ENCODE measurements at places on chromosomes 13 and 19.

GRCh38 chr13:109673477-109673876, 112.9 kb downstream of the IRS2 start:
- peak; percentile 9 for DNase-seq

- DNase-seq: no peak
Measured at GRCh38 chr13:39311619-39312018, 273.4 kb downstream of the NHLRC3 start.

DNA sequence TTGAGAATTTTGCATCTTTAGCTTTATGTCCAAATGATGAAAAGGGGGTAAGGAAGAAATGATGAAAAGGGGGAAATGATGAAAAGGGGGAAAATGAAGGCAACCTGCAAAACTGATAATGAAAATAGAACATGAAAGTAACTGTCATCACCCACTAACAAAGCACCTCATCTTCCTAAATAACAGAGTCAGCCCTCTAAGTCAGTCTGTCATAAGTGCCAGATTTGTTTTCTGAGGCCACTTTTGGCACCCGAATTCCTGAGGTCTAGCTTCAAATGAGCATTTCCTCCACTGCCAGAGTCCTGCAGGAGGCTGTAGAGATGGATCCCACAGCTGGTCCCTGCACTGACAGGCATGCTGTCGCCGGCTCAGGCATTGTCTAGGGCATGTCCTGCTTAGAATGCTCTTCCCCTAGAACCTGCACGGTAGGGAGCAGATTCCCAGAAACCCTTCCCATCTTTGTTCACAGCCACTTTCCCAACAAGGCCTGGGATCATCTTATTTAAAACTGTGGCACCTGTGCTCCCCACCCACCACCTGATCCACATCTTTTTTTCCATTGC, 25.3 kb downstream of the RAP2A start:
- no peak for DNase-seq

DNA sequence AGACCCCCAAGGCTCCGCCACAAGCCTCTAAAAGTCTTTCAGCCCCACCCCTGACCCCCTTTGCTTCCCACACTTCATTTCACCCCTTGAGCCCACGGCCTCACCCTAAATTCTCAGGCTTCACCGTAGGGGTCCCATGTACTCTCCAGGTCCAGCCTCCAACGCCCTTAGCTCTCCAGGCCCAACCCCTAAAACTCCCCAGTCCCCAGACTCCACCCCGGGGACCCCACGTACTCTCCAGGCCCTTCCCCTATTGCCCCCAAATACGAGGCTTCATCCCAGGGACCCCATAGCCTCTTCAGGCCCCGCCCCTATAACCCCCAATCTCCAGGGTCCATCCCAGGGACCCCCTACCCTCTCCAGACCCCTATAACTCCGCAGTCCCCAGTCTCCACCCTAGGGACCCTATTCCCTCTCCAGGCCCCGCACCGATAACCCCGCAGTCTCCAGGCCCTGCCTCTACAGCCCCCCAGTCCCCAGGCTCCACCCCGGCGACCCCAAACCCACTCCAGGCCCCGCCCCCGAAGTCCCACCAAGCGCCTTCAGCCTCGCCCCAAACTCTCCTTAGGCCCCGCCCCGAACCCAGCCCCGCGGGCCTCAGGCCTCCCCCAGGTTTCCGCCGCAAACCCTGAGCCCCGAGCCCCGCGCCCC, 619 bp downstream of the MED16 start:
- no peak for DNase-seq

- DNase-seq: no peak
Measured at GRCh38 chr13:86193281-86193680, 394.1 kb upstream of the SLITRK6 start.

DNA sequence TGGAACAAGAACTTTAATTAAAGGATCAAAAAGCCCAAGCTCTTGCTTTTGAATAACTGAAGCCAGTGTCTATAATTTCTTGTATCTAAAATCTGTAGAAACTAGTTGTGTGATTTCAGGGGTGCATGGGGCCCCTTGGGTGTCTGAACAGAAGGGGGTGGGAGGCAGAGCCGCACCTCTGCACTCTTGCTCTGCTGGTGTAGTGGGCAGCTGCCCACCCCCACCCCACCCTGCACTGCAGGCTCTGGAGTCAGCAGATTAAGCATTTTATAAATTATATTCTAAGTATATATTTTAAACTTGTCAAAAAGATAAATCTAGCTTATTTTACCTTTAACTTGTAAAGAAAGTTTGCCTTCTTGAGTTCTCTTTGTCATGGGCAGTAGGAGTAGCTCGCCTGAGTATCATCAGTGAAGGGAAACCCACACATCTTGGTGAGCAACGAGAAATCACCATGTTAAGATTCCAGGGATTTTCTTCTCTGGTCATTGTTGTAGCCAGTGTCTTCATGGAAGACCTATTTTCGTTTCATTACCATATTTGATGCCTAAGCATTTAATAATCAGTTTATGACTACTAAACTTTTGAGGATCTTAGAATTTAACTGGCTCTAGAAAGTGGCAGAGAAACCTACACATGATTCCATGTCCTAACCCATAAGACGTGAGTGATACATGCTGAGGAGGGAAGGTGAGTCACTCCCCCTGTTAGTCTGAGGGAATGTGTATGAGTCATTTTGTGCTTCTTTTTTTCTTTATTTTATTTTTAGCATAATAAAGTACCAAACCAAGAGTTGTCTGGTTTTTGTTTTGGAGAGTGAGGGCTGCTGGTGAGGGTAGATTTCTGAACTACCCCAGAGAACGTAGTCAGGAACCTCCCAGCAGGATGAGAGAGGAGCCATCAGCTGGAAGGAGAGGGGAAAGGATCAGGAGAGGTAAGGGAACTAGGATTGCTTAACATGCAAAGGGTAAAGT, 7.7 kb downstream of the UBE2L5 start:
- DNase-seq: peak; percentile 76

DNA sequence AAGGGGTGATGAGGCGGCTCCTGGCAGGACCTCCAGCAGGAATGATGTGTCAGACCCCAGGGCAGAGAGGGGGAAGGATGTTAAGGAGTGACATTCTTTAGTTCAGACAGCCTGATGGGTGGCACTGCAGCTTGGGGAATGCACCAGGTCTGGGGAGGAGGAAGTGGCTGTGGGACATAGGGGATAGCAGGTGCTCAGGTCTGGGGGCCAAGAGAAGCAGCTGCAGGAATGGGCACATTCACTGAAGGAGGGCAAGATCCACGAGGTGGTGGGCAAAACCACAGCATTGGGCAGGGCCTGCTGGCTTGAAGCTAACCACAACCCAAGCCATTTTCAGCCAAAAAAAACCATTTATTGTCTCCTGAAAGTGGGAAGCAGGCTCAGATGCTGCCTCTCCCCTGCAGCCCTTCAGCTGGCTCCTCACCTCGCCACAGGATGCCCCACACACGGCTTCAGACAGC, 26.5 kb downstream of the COMP start:
- no peak for DNase-seq

- no peak for DNase-seq
Measured at GRCh38 chr13:19985219-19985556, 26.7 kb downstream of the ZMYM2 start.

DNA sequence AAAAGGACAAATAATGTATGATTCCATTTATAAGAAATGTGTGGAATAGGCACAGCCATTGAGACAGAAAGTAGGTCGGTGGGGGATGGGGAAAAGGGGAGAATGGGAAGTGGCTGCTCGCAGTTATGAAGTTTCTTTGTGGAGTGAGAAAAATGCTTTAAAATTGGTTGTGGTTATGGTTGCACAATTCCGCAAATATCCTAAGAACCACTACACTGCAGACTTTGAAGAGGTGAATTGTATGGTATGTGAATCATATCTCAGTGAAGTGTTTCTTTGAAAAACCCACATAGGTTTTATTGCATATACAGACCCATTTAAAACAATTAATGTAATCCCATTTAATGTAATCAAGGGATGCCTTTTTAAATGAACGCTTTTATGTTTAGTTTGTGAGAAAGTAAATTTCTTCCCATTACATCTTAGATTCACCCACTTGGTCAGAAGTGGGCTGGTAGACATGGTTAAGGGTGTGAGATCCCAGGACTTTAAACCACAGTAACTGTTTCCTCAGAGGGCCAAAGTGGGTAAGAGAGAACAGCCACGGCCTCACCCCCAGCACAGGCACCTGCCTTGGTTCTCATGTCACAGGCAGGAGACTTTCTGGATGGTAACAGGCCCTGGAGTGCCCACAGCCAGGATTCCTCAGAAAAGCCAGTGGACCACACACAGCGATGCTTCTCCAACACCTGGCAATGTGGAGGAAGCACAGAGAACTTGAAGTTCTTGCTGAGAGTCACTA, 119.3 kb upstream of the GJB6 start:
- peak; percentile 59 for DNase-seq

DNA sequence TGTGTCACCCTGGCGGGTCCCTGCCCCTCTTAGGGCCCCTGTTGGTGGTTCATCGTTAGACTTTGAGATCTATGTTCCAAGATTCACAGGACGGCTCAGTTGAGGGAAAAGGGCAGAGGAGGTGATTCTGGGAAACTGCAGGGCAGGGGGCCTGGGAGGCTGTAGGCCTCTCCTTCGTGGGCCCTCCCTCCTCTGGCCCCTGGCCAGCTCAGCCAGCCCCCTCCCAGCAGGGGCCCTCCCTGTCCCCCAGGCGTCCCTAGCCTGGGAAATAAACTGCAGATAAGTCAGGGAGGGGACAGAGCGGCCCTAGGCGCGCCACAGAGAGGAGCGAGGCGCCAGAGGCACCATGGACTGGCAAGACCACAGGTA, 6.5 kb downstream of the HIF3A start:
- DNase-seq: no peak

GRCh38 chr13:42337808-42338600, 66.1 kb downstream of the AKAP11 start:
- no peak for DNase-seq

DNA sequence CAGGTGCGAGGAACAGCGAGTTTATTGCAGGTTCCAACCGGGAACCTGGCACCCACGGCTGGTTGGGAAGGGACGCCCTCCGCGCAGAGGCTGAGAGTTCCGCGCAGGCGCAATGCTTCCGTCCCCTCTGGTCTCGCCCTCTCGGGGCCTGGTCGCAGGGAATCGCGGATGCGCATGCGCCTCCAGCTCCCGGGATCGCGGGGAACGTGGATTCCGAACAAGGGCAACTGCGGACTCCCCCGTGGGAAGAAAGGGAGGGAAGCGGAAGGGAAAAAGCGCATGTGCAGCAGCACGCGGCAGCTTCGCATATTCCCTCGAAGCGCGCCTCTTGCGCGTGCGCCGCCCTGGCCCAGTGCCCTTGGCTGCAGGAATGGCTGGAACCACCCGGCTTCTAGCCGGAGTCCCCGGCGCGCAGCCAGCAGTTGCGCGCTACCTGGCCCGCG, 1.1 kb downstream of the TSSK6 start:
- DNase-seq: no peak

DNA sequence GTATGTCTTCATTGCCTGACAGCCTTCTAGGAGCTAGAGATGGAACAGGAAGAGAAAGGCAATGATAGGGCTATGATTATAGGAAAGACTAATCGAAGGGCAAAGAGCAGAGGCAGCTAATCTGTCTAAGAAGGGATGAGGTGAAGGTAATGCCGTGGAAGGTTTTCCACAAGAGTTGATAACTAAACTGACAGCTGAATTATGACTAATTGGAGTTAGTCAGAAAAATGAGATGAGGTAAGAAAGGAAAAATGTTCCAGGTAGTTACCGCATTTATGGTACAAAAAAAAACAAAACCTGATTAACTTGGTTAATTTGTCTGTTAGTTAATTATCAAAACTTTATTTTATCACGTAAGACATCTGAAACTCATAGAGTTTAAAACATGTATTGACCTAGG, 260.3 kb downstream of the SLITRK6 start:
- DNase-seq: no peak

DNA sequence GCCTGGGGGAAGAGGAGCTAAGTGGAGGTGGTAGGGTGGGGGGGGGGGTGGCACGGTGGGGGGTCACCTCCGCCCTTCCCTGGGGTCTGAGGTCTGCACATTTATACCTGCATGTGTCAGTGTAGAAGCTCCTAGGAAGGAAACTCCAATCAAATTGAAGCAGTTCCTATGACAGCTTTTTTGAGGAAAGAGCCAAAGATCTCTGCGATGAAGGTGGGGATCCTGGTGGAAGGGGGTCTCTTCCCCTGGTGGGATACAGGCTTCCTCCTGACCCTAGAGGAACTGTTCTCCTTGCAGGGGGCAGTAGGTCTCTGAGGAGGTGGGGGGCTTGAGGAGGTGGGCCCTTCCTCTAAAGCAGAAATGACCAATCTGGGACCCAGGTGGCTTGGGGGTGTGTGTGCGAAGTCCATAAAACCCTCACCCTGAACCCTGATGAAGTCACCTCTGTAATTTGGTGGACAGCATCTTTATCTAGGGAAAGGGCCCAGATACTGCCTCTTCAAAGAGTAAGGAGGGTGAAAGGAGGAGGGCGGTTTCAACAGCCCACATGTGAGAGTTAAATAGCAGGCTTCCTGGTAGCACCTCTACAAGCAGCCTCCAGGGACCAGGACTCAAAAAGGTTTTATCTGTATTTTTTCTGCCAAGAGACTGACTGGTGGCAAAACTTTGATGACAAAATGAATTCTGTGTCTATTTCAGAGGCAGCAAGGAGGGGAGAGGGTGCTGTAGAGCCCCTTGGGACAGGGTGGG, 12.9 kb downstream of the RANBP3 start:
- no peak for DNase-seq

GRCh38 chr19:18422530-18423191, 3.5 kb downstream of the SSBP4 start:
- DNase-seq: no peak

DNA sequence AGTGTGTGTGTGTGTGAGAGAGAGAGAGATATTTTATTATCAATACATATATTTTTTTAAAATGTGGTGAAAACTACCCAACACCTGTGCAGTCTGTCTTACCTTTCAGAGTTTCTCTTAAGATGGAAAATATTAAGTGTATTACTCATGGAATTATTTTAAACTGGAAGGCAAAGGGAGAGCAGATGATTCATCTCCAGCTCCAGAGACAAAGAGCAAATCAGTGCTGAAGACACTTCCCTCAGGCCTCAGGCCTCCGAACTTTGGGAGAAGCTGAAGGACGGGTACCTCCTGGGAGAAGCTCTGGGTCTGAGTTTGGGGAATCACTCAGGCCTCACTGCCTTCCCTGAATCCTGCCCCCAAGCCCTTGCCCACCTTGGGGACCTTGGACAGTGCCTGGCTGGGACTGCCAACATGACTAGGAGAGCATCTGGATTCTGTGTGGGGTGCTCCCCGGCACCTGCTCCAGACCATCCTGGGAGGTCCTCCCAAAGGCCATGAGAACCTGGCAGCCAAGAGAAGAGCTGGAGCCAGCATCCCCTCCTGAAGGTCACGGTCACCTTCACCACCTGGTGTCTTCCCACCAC, 170.4 kb upstream of the UBL3 start:
- no peak for DNase-seq

DNA sequence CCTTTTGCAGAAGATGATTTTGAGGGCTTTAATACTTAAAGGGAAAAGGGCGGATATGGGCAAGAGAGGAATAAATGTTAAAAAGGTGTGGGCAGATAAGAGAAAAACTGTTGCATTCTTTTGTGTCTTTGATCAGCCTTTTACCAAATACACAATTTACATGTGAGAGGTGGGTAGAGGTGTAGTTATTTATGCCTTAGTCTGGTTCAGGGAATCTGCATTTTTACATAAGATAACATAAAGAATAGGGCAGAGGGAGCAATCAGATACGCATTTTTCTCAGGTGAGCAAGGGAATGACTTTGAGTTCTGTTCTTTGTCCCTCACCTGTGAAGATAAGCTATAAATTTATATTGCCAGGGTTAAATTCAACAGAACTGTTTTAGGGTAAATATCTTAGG, 708.4 kb upstream of the SLITRK1 start:
- no peak for DNase-seq
